ENCODE measurements at places on chromosomes 3 and 15.

- no peak for DNase-seq
These were observed 93.9 kb downstream of the IQSEC1 start for GRCh38 chr3:12979151-12979946.

GRCh38 chr3:194758716-194759115, 73.0 kb downstream of the FAM43A start:
- DNase-seq, result no peak

DNA sequence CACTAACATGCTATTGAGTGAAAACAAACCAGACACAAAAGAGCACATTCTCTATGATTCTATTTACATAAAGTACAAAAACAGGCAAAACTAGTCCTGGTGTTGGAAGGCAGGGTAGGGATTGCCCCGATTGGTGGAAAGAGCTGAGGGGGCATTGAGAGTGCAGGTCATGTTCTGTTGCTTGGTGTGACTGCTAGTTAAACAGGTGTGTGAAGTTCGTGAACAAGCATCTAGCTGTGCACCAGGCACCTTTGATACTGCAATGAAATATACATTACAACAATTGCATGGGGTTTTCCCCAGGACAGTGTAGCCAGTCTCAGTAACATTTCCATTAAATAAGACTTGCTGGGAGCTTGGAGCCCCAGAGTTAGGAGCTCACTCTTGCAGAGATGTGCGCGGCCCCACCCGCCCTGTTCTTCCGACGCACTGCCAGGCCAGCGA, 26.3 kb upstream of the THRB start:
- DNase-seq, result no peak

DNA sequence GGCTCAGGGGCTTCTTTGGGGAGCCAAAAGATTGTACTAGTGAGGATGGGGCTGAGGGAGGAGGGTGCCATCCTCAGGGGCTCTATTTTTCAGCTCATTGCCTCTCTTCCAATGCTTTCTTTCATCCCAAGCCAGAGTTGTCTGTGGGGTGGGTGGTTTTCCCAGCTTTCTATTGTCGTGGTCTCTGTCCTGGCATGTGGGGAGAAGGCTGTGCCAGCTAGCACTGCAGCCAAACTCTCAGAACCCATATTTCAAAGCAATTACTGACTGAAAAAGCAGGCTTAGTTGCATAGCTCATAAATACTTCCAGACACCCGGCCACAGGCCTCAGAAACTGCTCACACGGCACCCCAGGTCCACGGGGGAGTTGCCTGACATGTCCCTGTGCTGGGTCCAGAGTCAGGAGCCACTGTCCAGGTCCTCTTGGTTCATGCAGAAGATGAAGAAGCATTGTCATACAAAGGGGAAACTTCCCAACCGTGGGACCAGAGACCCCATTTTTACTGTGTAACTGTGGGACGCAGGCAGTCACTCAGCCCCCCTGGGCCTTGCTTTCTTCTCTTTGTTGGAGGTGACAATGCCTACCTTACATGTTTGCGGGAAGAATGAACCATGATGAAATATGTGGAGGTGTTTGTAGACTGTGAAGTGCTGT, 27.6 kb downstream of the FGD5 start:
- DNase-seq, result no peak

GRCh38 chr3:46908986-46909534, 31.5 kb downstream of the PTH1R start:
- no peak for DNase-seq

- DNase-seq, result peak; percentile 86
These were observed 7.9 kb downstream of the ACP3 start for GRCh38 chr3:132325103-132325606.

DNA sequence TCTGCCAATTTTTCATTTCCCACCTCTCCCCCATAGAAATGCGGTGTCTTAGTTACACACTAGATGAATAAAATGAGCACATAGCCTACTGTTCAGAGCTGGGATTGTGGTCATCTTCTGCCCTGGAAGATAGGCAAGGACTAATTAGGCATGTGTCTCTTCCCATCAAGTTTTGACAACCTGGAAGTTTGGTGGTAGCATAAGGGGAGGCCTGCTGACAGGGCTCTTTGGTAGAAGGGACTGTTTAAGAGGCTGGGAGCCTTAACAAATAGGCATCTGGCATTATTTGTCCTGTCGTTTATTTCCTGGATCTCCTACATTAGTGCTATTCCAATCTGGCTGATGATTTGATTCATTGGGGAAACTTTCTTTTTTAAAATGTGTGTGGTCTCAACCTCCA, 512.3 kb downstream of the ZNF385D start:
- peak; percentile 36 for DNase-seq

GRCh38 chr3:31165399-31165860, 271.0 kb upstream of the GADL1 start:
- DNase-seq, result no peak

DNA sequence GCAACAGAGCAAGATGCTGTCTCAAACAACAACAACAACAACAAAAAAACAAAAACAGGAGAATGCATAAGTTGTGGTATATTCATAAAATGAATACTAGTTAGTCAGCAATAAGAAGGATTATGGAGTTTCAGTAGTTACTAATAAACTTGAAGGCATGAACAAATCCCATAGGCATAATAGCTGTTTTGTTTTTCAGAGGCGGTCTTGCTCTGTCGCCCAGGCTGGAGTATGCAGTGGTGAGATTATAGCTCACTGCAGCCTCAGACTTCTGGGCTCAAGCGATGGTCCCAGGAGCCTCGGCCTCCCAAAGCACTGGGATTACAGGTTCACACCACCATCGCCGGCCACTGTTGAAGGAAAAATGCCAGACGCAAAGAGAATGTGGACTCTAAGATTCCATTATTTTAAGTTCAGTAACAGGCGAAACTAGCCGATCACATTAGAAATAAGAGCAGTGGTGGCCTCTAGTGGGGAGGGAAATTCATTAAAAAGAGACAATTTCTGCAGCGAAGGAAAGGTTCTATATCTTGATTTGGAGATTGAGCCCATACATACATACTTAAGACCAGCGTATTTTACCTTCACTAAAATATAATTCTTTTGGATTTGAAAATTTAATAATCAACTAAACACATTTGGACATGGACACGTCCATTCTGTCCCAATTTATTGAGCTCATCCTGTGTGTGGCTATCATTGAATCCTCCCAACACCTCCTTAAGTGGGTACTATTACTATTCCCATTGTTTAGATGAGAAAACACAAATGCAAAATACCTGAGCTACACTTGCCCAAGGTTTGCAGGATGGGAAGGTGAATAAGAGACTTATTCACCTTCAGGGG, 27.4 kb upstream of the HDAC11 start:
- peak; percentile 81 for DNase-seq

GRCh38 chr3:62210011-62210410, 163.3 kb downstream of the FEZF2 start:
- DNase-seq, result no peak

DNA sequence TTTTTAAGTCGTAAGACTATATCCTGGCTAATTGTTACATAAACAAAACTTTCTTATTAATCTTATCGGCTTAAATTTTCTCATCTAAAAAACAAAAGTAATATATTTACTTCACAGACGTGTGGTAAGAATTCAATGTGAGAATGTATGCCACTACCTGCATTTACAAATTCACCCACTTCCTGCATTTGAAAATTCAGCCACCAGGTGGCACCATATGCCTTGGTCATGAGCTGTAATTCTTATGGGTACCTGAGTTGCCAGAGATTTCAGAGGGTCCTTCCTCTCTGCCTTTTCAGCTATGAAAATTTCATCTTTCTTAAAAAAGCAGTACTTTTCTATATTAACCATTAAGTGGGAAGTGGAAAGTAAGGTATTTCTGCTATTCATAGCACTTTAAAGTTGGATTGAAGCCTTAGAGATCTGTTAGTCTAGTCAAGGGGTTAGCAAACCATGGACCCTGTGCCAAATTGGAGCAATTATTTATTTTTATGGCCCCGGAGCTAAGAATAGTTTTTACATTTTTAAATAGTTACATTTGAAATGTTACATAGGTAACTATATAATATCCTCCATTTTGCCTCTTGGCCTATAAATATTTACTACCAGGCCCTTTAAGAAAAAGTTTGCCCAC, 127.8 kb downstream of the HCN4 start:
- DNase-seq, result peak; percentile 73

DNA sequence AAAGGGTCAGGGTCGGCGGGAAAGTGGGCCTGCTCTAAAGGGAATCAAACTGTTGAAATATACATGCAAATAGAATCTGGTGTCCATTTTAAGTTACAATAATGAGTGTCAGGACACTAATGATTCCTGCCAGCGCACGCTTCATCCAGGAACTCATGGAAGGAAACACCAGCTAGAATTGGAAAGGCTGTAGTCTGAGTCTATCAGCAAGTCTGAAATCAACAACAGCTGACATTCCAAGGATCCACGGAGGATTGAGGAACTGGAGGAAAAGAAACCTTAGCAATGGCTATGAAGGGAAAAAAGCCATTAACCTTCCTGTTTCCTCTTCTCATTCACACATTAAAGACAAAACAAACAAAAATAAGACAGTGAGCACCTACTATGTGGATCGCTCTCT, 1063.1 kb downstream of the NTRK3 start:
- DNase-seq, result peak; percentile 52

DNA sequence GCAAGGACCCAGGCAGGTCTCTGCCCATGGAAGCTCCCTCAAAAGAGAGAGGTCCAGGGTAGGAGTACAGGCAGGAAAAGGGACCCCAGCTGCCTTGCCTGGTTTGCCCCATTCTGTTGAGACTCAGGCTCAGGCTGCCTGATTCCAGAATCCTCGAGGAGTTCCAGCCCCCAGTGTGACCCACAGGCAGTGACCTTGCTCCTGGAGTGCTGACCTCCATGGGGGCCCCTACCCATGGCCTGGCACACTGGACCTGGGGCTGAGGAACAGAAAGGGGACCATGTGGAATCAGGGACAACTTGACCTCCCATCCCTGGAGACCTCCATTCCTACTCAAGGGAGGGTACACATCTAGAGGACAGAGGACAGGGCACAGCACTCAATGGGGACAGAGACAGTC, 3.4 kb upstream of the SEMA3B start:
- DNase-seq, result no peak

- DNase-seq, result peak; percentile 71
These were observed 266.2 kb downstream of the LSAMP start for GRCh38 chr3:116179091-116179490.

- no peak for DNase-seq
These were observed 24.1 kb downstream of the TRAK1 start for GRCh38 chr3:42115215-42115614.

DNA sequence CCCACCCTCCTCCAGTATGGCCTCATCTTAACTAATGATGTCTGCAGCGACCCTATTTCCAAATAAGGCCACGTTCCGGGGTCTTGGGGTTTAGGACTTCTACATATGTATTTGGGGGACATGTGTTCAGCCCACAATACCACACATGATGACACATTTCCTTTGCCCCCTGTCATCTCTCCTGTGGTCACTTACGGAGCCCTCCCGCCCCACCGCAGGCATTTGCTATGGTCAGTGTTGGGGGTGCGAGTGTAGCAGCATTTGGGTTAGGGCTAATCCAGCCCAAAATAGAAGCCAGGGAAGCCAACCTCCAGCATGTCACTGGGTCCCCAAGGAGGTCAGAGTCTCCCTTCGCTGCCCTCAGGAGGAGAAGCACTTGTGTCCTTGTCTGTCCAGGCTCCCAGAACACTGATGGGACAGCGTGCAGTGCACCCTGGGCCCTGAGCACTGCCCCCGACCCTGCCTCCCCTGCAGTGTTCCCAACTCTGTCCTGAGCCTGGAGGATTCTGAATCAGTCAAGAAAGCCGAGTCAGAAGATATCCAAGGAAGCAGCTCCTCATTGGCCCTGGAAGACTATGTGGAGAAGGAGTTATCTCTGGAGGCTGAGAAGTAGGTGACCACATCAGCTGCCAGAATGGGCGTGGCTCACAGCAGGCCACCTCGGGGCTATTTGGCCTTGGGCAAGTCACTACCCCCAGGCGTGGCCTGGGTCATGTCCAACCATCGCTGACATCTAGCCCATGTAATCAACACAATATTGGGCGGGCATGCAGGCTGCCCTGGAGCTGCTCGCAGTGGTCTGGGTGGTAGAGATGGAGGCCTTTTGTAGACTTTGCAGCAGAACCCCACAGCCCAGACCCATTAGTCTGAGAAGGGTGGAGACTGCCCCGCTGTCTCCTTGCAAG, 46.9 kb upstream of the FGD5 start:
- no peak for DNase-seq

- no peak for DNase-seq
These were observed 752.9 kb upstream of the ARPP21 start for GRCh38 chr3:34886443-34886842.

DNA sequence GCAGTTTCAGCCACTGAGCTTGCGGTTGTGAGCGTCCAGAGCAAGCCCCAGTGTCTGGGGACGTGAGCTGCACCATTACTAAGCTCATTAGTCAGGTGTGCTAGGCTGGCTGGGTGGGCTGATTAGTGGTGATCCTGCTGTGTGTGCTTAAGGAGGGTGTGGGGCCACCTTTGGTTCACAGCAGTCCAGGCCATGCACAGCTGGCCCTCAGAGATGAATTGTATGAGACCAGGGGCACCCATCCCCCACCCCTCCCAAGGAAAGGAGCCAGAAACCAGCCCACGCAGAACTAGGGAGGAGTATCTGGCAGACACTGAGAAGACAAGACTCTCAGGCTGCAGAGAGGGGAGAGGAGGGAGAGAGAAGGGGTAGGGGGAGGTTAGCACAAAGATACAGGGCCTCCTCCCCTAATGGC, 3.8 kb downstream of the TYRO3 start:
- DNase-seq, result peak; percentile 79

GRCh38 chr3:77780278-77780996, 740.5 kb downstream of the ROBO2 start:
- DNase-seq, result peak; percentile 40

DNA sequence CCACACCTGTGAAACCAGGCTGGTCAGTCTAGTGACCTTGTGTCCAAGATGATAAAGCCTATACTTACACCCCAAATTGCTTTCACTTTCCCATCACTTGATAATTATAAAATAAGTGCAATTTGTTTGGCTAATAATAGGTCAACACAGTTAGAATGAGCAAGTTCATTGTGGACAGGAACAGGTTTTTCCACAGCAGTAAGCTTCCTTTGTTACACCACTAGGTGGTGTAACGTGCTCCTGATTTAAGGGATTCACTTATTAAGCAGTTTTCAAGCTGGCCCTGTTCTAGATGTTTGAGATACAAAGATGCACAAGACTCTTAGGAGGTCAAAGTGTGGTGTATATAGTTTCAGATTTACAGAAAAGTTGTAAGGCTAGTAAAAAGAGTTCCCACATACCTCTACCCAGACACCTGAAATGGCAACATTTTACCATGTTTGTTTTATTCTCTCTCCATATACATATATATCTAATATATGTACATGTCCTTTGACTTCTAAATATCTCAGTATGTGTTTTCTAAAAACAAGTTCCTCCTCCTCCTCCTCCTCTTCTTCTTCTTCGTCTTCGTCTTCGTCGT, 6.8 kb upstream of the MFSD1 start:
- DNase-seq, result no peak

Data from muscle of leg (tissue), 16 donors.